ENCODE measurements at places on chromosomes 7 and 10.
A peak's percentile ranks its signal among the peaks of the same experiment; 100 is the strongest.

DNA sequence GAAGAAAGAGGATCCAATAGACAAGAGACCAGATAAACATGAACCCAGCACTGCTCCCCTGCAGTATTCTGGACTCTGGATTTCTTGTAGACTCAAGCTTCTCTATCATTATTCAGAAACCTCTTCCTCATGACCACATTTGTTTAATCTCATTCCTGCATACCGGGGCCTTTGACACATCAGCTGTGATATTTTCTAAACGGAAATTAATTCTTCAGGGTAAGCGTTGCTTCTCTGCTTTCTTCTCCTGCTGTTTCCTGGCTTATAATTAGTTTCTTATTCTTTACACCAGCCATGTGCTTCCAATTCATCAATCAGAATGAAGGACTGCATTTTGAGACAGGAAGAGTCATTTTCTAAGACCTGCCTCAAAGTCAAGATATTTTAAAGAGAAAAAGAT lies 54.2 kb upstream of the TARP start:
- DNase-seq = no peak

DNA sequence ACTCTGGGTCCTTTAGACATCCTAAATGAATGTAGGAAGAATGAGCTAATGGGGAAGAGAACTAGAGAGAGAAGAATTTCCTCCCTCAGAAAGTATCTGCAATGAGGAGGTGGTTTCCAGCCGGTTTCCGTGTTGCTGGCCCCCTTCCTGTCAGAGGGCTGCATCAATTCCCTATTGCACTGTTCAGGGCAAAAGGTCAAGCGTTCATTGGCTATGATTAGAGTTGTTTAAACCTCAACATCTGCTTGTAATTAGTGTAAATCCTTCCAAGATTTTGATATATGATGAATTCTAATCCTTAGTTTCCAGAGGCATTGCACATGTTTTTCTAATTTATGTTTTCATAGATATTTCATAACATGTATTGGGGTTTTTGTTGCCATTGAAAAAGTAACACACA lies 107.3 kb upstream of the SGCE start:
- DNase-seq = no peak

DNA sequence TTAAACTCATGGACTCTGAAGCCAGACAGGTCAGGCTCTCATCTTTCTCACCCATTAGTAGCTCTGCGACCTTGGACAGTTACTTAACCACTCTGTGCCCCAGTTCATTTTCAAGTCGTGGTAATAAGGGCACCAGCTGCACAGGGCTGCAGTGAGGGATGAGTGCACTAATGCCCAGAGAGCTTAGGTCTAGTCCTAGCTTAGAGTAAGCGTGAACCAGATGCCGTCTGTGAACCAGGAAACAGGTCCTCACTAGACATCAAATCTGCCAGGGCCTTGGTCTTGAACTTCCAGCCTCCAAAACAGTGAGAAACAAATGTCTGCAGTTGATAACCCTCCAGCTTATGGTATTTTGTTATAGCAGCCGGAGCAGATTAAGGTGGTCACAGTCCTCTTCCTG lies 222.4 kb upstream of the PFKP start:
- no peak for DNase-seq

DNA sequence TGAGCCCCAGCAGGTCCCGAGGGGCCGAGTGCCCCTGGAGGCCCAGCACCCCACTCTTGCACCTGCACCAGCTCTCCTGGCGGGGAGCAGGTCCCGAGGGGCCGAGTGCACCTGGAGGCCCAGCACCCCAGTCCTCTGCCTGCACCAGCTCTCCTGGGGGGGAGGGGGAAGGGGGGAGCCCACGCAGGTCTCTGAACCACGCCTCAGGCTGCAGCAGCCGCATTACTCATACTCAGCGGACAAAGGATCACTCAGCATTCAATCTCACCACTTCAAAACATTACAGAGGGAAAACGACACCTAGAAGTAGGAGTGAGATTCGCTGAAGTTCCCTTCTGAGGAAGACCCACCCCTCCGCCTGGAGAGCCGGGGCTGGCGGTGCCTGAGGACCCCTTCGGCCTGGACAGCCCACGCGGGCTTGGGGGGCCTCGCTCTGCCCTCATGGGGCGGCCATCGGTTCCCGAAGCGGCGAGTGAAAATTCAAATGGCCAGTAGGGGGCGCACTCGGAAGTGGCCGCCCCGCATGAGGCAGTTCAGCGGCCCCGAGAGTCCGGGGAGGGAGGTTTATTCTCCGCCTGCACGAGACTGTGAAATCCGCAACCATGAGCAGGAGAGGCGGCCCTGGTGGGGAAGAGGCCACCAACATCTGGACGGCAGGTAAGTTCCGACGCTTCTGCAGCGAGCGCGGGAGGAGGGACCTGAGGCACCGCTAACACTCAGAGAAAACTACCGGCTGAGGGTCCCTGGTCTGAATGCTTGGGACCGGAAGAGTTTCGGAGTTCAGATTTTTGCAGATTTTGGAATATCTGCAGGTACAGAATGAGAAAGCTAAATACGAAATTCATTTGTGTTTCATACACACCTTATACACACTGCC lies 1.1 kb upstream of the GPER1 start:
- peak; percentile 76 for DNase-seq

DNA sequence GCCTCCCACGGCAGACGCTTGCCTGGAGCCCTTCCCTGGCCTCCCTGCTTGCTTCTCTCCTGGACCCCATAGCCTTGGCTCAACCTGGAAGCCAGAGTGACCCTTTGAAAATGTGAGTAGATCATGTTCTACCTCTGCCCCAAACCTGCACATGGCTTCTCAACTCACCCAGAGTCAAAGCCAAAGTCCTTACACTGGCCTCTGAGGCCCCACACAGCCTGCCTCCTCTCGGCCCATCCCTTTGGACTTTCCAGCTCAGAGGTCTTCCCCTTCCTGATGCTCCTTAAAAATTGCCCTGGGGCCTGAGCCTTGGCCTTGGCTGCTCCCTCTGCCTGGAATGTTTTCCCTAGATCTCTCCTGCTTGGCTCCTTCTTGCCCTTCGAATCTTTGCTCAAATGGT lies 32.5 kb downstream of the COL17A1 start:
- DNase-seq = no peak

DNA sequence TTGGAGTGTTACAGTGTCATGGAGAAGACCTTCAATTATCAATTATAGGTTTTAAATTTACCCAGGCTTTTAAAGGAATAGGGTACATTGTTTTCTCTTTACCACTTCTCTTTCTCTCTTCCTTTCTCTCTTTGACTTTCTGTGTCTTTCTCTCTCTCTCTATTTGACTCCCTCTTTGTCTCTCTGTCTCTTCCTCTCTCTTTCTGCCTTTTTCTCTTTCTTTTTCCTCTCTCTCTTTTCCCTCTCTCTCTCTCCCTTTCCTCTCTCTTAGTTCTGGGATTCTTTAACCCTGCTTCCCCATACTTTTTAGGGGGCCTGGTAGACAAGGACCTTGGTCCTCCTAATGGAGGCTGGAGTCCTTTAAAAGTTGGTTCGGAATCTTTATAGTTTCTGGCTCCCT lies 15.9 kb upstream of the GHITM start:
- DNase-seq = no peak

GRCh38 chr7:107913851-107914250 lies 22.9 kb downstream of the DLD start:
- DNase-seq = no peak

DNA sequence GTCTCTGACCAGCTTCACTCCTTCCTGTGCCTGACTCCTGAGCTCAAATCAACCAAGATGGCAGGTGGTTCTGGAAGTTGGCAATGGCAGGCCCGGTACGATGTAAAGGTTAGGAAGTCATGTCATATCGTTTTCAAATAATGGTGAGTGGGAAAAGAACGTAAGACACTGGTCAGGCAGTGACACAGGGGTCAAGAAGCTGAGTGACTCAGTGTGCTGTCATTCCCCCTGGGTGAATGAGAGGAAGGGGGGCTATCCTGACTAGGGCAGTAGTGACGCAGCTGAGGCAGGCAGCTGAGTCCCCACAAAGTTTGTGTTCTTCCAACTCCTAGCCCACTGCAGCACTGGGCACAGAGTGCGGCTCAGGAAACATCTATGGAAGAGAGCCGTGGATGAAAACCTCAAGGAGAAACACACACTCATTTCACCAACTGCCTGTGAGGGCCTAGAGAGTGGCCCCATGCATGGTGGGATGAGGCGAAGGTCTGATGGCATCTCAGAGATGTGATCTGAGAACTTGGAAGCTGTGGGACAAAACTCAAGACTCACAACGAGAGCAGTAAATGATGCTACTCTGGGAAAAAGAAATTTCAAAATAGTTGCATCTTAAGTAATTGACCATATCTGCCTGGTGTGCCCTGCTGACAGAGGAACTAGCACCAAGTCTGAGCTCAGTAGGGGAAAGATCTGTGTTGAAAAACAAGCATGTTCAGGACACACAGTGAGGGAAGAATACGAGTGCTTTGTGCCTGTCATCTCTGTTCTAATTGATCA lies 23.2 kb downstream of the CREB3L2 start:
- no peak for DNase-seq

- DNase-seq = no peak
Observed at GRCh38 chr10:13722747-13723653, 136.2 kb downstream of the PRPF18 start.

GRCh38 chr7:81583090-81583489 lies 186.8 kb downstream of the HGF start:
- DNase-seq = no peak

DNA sequence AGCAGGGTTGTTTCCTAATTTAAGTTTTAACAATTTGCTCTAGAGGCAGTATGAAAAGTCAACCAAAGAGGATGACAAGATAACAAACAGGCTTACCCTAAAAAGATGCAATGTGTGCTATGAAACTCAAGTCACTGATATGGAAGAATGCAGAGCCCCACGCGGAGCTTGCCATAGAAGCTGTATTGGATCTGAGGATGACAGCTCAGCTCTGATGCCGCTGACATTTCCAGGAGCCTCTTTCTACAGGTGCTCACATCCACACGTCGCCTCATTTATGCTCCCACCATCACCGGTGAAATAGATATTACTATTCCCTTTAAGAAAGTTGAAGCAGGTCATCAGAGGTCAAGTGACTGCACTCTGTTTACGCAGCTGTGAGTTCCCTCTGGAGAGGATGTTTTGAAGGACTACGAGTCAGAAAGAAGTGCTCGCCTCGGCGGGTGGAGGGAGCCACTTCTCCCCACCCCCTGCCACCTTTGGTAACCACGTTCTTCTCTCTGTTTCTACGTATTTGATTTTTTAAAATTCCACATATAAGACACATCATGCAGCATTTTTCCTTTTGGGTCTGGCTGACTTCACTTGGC lies 275.4 kb downstream of the GLRX3 start:
- DNase-seq = no peak
